ENCODE measurements at places on chromosomes 7 and 10.

DNA sequence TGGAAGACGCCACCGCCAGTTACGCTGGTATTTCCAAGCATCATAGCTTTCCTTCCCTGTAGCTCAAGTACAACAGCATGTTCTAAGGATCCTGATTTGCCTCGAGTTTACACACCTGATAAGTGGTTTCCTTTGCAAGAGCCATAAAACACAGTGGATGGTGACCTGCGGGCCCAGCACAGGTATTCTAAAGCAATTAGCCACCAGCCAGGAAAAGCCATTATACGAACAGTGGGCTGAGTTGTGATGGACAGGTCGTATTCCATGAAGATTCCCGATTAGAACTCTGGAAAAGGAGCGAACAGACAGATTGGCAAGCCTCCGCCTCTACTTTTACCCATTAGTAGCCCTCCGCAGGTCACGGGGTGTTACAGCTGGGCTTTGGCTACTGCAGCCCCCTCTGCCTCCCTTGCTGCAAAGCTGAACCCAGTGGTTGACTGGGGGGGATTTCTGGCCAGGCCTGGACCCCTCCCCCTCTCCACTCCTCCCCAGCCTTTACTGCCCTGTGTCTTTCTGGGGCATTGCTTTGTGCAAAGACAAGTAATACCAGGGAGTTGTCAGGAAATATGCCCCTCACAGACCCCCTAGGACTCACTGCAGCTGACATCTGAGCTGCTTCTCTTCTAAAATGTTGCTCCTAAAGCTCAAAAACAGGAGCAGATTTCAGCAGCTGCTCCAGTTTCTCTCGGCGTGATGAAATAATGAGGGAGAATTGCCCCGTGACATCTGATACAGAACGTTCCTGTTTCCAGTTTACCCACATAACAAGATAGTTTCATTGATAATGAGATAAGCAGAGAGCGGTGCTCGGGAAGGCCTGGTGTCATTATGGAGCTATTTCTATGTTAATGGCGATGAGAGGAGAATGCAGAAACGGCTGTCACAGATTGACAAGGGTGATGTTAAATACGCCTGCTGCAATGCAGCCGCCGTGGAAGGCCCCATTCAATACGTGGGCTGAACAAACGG lies 214.4 kb downstream of the CCSER2 start:
- DNase-seq, result no peak

- no peak for DNase-seq
Measured at GRCh38 chr10:133009218-133009950, 67.0 kb upstream of the CFAP46 start.

DNA sequence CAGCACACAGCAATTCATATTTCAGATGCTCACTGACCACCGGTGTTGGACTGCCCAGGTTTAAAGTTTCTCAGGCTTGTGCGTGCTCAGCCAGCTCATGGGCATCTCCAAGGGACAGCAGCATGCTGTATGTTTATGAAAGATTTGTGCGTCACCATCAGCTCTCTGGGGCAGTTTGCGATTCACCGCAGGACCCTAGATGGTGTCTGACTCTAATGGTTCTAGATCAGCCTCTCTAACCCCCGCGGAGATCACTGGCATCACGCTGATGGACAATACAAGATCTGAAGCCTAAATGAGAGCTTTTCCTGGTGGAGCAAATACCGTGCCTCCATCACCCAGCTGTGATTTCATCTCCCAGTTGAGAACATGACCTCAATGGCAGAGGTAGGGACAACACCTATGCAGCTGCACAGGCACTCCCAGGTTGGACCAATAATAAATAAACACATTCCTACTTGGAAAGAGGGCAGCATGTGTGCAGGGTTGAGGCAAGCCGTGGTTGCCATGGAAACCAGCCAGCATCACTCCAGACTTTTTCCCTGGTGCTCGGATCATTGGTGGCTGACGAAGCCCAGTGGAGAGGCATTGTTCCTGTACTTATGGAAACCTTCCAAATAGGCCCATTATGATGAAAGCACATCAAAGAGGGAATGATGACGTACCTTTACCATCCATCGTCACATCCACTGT lies 253.6 kb downstream of the KCNMA1 start:
- DNase-seq, result no peak

DNA sequence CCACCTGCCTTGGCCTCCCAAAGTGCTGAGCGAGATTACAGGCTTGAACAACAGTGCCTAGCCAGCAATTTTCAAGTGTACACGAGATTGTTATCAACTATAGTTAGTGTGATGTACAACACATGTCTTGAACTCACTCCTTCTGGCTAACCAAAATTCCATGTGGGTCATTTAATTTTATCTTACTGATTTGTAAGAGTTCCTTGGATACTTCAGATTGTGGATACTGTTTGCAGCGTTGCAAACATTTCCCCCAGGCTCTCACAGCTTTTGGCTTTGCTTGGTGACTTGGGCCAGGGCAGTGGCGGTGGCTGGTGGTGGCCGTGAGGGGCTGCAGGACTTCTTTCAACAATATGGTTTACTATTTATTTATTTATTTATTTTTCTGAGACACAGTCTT lies 8.5 kb upstream of the TMEM270 start:
- DNase-seq, result no peak

- no peak for DNase-seq
Measured at GRCh38 chr7:158396982-158397862, 190.4 kb downstream of the PTPRN2 start.

DNA sequence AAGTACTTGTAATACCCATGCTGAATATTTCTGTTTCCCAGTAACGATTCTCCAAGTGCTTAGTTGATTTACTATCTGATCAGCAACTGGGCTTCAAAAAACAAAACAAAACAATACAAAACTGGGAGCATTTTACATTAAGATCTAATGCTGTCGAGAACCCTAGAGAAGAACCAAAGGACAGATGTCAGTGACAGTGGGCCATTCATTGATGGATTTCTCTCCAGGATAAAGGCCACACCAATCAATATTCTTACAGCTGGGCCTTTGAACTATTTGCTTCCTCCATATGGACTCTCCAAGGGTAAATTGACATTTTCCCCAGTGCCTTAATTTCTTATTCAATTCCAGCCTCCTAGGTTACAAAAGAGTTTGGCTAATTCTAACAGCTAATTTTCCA lies 217.5 kb downstream of the ADAM12 start:
- no peak for DNase-seq

DNA sequence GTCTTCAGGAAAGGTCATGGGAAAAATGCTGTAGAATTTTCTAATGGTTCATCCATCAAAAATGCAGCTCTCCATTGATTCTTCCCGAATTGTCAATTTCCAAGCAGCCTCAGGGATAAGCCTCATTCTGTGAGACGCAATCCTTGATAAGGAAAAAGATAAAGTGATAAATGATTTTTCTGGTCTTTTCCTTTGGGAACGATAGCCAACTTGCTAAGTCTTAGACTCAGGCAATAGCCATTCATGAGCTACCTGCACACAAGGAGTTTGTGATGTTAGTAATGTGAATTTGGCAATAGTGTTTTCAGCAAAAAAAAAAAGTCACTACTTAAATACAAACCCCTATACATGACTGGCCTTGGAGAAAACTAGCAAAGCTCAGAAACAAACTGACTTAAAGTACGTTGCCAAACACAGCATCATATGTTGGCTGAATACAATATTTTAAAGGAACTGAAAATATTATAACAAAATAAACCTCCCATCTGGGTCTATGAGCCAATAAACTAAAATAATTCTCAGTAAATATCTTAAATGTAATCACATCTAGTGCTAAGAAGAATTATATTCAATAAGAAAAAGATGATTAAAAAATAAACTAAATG lies 75.5 kb downstream of the KLF6 start:
- no peak for DNase-seq

DNA sequence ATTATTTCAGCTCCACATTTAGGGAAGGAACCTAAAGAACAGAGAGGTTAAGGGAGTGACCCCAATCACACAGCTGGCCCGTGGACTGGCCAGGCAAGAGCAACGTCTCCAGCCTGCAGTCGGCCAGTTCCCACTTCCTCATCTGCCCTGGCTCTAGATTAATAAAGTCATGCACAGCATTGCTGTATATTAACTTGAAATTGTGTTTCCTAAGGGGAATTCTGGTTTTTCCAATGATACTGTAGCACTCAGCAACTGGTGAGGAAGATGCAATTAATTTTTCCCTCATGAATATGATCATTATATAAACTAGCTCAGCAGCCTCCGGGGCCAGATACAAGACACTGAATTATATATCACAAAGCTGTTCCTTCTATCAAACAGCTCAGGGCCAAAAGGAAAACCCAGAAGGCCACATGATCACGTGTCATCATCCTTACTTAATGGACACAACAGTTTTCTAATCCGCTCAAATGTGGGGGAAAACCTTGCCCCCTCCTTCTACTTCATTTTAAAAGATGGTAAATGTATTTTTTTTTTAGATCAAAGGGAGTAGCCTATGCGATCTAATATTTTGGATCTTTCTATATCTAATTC lies 295.3 kb upstream of the PRKCQ start:
- DNase-seq, result no peak

- no peak for DNase-seq
Measured at GRCh38 chr10:64486149-64486548, 964.9 kb downstream of the REEP3 start.

DNA sequence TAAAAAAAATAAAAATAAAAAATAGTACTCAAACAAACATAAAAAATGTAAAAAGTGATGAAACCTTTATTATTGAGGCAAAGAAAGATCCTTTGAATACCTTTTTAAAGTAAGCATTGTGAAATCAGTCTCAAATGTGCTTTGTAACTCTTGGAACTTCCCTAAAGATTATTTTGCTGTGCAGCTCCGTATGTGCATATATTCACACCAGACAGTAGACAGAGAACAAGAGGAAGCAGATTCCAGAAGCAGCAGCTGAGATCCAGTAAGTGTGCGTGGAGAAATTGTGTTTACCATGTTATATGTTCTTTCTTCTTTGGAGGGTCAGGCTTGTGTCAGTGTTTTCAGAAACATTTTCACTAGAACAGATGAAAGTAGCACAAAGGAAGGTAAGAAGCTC lies 324.9 kb downstream of the AGMO start:
- no peak for DNase-seq

DNA sequence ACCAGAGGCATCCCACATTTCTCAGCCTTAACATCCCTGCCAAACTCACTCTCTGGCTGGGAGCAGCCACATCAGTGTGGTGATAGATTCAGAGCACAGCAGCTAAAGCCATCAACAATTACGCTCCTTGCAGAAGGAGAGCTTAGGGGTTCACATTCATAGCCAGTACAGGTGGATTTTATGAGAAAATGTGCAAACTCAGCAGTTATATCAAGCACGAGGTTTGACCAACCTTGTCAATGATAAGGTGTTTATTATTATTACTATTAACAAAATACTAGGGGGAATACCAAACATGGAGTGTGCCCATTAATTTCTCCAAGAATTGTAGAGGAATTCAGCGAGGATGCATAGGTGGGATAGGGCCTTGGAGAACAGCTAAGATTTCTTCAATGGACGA lies 362.3 kb downstream of the WDR11 start:
- no peak for DNase-seq

GRCh38 chr7:17611611-17612010 lies 313.2 kb downstream of the AHR start:
- no peak for DNase-seq

- DNase-seq, result no peak
Measured at GRCh38 chr7:32462451-32462850, 27.7 kb downstream of the LSM5 start.

DNA sequence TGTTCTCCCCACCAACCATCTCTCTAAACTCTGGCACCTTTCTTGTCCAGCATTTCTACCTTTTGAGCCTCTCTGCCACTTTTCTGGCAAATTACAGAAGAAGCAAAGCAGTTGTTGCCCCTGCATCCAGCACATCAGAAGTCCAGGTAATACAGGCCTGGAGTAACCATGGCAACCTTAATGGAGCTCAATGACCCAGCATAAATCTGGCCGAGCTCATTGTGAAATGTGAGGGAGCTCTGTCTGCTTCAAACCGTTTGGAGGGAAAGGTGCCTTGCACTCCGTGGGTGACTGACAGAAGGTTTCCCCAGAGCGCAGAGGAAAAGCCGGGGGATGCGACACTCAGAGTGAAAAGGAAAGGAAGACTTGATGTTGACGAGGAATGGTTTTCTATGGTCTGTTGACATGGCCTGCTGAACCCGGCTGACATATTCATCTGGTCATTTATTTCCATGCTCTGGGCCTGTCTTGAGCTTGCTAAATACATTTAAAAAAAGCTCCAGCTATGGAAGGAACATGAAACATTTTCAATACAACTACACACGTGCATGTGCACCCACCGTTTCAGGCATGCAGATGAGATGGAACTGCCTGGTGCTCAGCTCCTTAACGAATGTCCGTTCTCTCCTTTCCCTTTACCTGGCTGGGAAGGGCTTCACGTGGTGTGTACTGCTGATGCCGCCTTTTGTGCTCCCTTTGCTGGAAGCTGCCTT lies 74.9 kb downstream of the ADRA2A start:
- no peak for DNase-seq

- DNase-seq, result no peak
Measured at GRCh38 chr7:120998996-120999565, 10.6 kb downstream of the CPED1 start.

- no peak for DNase-seq
Measured at GRCh38 chr10:60788544-60788943, 10.3 kb downstream of the CDK1 start.

DNA sequence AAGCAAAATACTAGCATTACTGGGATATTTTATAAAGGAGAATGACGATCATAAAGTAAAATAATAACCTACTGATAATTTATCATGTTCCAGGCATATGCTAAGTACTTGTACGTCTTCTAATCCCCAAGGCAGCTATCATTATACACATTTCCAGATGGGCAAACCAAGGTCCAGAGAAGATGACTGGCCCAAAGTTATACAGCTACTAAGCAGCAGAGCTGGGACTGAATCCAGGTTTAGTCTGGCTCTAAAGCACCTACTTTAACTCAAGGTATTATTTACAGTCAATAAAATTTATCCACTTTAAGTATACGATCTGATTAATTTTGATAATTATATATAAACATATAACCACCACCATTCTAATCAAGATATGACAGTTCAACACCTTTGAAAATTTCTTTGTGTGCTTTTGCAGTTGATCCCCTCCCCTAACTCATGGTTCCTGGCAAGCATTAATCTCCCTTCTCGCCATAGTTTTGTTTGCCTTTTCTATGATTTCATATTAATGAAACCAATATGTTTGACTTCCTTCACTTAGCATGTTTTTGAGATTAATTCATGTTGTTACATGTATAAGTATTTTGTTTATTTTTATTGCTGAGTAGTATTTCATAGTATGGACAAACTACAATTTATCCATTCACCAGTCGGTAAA lies 126.7 kb downstream of the CPEB3 start:
- DNase-seq, result no peak

- DNase-seq, result no peak
Measured at GRCh38 chr7:25835197-25835596, 316.8 kb upstream of the NFE2L3 start.

DNA sequence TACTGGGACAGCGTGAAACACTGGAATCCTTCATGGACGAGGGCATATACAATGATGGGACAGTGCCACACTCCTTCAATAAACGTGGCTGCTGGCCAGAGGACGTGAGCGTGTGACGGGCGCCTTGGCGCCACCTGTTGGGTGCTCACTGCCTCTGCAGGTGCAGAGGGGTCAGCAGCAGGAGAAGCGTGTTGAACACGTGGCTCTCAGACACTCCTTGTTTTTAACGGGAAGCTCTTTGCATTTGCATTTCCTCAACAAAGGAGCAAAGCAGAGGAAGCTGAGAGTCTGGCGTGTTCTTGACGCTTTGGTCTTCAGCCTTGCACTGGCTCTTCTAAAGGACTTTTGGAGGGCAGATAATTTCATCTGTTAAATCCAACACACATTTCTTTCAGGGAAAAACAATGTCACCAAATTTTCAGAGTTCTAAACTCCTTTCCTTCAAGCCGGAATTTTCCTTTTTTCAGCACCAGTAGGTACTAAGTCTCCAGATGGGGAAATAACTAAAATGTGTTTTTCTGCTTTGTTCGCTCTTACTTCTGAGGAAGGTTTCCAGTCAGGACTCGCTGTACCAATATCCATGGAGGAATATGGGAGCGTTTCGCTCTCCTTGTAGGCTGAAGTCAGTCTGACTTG lies 2.9 kb upstream of the GET4 start:
- DNase-seq, result peak; percentile 35
